GM23248 (cell line): ENCODE measurements at places on chromosomes 2 and 18. TPM values are rescaled to one million over a fixed set of nuclear protein-coding genes. Genes with fewer than 3 reads are reported as not detected.
A peak's percentile ranks its signal among the peaks of the same experiment; 100 is the strongest.

Gene LONRF2
- polyA plus RNA-seq, result not detected in 2 replicates

Gene IL18RAP
- 0.11 TPM in 1 of 2 replicates, not detected in the other for polyA plus RNA-seq

Gene SH3BP4
- 59.3 and 59.5 TPM in 2 replicates for polyA plus RNA-seq

Gene PRKAG3
- not detected in 2 replicates for polyA plus RNA-seq

- DNase-seq, result no peak
These were observed 257.7 kb upstream of the TNP1 start for GRCh38 chr2:217117523-217117922.

DNA sequence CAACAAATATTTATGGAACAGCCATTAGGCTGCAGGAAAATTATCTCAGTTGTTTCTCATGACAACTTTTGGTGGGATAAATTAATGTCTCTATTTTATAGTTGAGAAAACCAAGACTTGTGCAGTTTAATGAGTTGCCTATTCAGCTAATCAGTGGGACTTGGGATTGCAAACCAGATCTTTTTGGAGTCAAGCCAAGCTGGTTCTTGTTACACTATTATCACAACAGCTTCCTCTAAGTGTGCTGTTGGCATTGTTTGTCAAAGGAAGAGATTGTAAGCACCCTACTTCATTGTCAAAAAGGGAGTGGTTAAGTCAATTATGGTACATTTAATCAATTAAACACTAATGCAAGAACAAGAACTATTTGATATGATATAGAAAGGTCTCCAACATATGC, 119.2 kb downstream of the PAX3 start:
- DNase-seq, result no peak

GRCh38 chr18:4720518-4720917, 265.4 kb upstream of the DLGAP1 start:
- DNase-seq, result no peak

- DNase-seq, result no peak
These were observed 20.9 kb downstream of the TMEM237 start for GRCh38 chr2:201622306-201622970.

DNA sequence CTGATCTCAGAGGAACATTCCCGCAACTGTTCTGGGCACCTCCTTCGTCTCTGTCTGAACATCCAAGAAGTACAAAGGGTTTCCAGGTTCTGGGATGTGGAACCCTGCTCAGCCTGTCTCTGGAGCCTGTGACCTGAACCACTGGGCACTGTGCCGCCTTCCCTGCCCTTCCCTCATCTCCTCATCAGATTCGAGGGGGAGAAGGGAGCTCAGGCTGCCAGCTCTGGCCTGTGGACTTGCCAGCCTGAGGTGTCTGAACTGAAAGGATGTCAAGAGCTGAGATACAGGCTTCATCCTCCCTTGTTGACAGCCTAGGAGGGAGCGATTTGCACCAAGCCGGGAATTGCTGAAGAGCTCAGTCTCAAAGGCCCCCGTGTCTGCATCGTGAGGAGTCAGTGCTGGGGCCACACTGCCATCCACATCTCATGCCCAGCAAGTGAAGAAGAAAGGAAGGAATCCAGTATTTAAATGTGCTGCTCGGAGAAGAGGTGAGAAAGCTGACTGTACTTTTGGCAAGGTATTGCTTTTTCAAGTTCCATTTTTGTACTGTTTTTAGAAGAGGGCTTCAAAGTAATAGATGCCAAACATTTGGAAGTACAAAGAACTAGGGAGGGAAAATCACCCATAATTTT, 12.6 kb downstream of the NEU2 start:
- DNase-seq, result no peak

GRCh38 chr2:222842491-222843174, 18.2 kb upstream of the ACSL3 start:
- peak; percentile 8 for DNase-seq

- peak; percentile 22 for DNase-seq
These were observed 344.9 kb downstream of the LPIN1 start for GRCh38 chr2:12091201-12091806.

DNA sequence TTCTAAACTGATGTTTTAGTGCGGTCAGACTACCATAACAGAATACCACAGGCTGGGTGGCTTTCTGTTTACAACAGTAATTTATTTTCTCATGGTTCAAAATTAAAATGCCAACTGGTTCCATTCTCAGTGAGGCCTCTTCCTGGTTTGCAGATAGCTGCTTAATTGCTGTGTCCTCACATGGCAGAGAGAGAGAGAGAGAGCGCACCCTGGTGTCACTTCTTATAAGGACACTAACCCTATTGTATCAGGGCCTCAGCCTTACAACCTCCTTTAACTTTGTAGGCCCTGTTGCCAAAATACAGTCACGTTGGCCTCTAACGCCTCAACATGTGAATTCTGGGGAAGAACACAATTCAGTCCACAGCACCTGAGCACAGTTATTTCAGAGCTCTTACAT, 37.5 kb upstream of the ZNF385B start:
- DNase-seq, result peak; percentile 47
